ENCODE measurements at places on chromosomes 7 and 10.

GRCh38 chr7:54705436-54705835 is 53.6 kb downstream of the SEC61G start:
- no peak for DNase-seq

DNA sequence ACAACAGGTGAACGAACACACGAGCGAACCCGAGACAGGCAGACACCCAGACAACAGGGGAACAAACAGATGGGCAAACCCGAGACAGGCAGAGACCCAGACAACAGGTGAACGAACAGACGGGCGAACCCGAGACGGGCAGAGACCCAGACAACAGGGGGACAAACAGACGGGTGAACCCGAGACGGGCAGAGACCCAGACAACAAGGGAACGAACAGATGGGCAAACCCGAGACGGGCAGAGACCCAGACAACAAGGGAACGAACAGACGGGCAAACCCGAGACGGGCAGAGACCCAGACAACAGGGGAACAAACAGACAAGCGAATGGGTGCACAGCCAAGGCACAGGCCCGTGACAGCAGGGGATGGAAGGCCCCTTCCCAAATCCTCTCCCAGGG is 264.7 kb downstream of the ELFN1 start:
- DNase-seq: no peak

GRCh38 chr10:128546651-128547165 is 420.5 kb upstream of the MKI67 start:
- DNase-seq: no peak

- DNase-seq: no peak
Observed at GRCh38 chr7:26038201-26038990, 113.6 kb upstream of the NFE2L3 start.

- DNase-seq: peak; percentile 98
Observed at GRCh38 chr7:2237109-2237602, 4.4 kb upstream of the MAD1L1 start.

DNA sequence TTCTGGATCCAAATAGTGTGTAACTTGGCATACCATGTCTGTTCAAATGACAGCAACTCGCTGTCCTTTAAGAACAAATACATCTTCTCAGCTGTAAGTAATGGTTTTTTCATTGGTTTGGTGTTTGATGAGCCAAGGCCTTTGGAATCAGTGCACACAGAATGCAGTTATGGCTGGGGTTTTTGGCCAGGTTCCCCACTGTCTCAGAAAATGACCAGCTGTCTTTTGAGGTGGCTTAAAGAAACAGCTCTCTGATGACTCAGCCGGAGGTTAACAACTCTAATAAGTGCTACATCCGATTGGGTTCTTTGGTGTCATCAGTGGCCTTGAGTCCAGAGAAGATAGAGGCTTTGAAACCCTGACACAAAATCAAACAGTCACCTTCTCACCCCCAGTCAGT is 688.4 kb downstream of the REEP3 start:
- no peak for DNase-seq
